ENCODE measurements at places on chromosomes 7 and 10. TPM values are rescaled to one million over a fixed set of nuclear protein-coding genes. Genes with fewer than 3 reads are reported as not detected.

Gene HOXA6
- 0.71 TPM for polyA plus RNA-seq

Gene ADIRF
- 517 TPM for polyA plus RNA-seq

Gene CALHM1
- not detected for polyA plus RNA-seq

Gene CACNA2D1
- 0.85 TPM for polyA plus RNA-seq

Gene ITPRID1
- polyA plus RNA-seq, result not detected

Gene AKR1D1
- not detected for polyA plus RNA-seq

Gene CFAP58
- polyA plus RNA-seq, result 0.23 TPM

Gene C10orf53
- polyA plus RNA-seq, result not detected

Gene MRLN
- polyA plus RNA-seq, result not detected

Gene SLC26A5
- not detected for polyA plus RNA-seq

GRCh38 chr7:129245533-129245932 is 20.7 kb downstream of the AHCYL2 start:
- no peak for DNase-seq

DNA sequence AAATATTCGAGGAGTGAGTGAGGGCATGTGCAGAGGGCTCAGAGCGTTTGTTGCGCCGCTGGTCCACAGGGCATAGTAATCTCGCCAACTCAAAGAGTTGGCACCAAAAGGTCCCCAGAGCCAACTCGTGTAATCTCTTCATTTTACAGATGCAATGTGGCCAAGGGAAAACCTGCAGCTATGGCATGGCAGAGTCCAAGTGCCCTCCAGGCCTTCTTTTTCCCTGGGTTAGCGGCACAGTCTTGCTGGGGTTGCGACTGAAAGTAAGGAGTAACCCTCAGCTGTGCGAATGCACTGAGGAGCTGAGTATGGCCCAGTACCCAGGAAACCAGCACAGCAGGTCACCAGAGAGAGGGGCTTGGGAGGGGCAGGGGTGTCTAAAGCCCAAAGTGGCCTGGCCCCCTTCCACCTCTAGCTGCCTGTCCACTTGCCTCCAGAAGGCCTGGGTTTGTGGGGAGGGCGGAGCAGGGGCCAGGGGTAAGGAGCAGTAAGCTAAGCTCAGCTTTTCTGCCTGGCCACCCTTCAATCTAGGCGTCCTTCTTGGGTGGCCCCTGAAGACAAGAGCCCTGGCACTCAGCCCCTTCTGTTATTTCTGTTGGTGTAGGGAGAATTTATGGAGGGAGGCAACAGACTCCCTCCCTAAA is 3.3 kb upstream of the GAD2 start:
- DNase-seq, result no peak

DNA sequence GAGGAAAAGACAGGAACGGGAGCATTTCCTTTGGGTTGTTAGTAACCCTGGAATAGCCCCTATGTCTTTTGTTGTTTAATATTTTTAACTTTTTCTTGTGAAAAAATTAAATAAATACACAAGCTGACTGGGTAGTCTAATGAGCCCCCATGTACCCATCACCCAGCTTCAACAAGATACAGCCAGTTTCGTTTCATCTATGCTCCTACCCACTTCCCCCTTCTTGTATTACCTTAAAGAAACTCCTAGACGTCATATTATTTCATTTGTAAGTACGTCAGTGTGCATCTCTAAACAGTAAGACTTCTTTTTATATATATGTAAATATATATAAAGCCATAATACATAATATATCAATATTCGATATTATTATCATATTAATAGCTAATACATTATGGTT is 42.8 kb upstream of the NUB1 start:
- no peak for DNase-seq

GRCh38 chr10:86260564-86260963 is 106.0 kb downstream of the GRID1 start:
- no peak for DNase-seq

- DNase-seq, result no peak
Observed at GRCh38 chr10:35675846-35676245, 33.8 kb upstream of the FZD8 start.

DNA sequence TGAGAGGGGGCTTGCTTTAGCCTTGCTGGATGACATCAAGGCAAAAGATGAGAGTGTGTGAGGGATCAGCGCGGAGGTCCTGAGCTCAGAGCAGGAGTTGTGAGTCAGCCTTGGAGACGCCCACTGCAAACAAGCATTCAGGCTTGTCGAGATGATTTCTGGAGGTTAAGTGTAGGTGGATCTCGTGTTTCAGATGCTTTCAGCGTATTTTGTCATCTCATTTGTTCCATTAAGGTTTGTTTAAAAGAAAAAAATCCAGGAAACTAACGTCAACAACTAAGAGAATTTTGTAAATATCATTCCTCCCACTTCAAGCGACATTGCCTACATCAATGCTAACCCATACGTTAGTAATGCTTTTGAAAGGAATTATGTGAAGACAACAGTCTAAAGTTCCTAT is 715.4 kb upstream of the NRP1 start:
- peak; percentile 32 for DNase-seq

DNA sequence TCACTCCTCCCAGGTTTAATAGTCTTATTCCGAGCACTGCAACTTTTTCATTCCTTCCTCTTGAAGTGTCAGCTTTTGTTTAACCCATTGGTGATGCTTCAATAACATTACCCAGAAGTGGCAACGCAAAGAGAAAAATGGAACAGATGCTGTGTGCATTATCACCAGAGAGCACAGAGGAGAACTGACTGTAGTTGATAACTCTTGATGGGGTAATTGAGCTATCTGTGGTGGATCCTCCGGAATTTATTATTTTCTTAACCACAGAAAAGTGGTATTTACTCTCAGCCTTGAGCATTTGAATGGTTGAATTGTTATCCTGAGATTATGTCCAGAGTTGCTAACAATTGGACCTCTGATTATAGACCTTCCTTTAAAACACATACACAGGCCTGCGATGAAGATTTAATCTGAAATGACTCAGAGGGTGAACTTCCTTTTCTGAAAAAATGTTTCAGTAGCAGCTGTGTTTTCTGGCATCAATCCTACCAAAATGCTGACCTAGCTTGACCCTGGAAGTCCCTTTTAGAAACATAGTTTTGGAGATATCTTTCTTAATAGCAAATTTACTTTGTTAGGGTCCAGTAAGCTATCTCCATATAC is 1584.4 kb upstream of the LRRTM3 start:
- DNase-seq, result peak; percentile 80

DNA sequence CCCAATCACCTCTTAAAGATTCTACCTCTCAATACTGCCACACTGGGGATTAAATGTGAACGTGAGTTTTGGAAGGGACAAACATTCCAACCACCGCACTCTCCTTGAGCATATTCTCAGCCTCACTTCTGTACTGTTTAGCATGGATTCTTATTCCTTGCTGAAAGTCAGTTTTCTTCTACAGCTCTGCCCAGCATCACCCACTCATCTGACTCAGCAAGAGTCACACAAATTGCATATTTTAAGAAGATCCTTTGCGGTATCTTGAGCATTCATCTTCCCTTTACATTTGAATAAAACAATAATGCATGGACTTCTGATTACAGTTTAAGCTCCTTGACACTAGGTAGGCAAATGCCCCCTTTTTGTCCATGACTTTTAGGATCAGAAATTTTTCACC is 251.6 kb upstream of the MKLN1 start:
- DNase-seq, result peak; percentile 75

DNA sequence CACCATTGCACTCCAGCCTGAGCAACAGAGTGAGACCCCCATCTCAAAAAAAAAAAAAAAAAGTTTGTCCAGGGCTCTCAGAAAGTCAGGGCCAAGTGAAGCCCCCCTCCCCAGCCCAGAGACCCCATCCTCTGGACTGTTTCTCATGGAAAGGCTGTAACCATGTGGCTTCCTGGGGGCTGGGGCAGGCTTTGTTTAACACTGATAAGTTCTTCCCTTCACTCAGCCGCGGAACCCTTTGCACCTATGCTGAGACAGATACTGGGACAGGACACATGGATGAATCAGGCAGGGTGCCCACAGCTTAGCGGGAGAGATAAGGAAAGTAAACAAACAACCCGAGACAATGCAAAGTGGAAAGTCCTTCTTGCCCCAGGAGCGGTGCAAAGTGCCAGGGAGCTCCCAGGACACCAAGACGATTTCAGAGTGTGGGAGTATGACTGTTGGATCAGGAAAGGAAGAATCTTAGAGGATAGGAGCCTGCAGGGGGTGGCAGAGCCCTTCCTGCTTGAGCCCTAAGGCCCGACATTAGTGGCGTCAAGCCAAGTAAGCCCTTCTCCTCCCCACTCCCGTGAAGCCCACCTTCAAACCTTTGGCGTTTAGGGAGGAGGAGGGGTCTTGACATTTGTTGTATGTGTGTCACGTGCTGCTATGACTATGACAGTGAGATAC is 11.6 kb downstream of the MLXIPL start:
- DNase-seq, result peak; percentile 58

DNA sequence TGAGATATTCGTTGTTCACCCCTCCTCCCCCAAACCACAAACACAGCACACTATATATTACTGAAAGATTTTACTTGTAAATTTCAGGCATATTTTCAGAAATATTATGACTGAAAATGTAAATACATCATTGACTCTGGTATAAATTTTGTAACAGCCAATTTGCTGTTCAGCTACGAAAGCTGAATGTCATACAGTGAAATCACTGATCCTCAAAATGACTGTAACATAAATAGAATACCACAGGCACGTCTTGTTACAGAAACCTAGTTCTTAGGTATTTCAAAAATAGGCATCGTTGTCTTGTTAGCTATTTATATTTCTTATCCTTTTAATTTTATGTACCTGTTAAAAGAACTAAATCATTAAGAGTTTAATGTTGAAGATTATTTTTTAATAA is 15.1 kb downstream of the TRUB1 start:
- DNase-seq, result no peak

GRCh38 chr10:75018686-75019307 is 92.7 kb upstream of the SAMD8 start:
- DNase-seq, result no peak

GRCh38 chr7:147012666-147013065 is 896.1 kb downstream of the CNTNAP2 start:
- no peak for DNase-seq

DNA sequence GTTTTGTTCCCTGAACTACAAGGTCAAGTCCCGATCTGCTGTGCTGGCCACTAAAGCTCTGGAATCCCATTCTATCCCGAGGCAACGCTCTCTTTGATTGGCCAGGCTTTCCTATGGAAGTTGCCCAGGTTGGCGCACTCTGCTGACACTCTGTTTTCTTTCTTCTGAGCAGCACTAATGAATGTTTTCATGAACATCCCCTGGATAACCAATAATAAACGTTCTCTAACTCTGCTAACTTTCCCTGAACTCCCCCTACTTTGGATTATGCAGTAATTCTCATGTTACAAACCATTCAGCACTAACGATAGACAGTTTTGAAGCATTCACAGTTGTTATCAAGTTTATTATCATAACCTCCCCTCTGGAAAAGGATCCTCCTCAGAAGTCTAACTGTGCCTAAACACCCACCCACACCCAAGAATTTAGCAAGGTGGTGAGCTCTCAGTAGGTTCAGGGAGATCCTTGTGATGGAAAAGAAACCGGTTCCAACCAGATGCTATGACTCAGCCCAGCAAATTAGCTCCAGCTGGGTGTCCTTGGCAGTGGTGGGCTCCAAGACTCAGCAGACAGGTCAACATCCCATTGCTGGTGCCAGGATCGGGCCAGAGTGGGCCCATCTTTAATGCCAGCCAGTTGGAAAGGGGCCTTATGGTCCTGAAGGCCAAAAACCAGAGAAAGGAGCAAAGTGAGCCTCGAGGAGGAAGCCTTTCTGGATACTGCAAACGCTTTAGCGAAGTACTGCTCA is 68.4 kb downstream of the CREB3L2 start:
- DNase-seq, result peak; percentile 52

DNA sequence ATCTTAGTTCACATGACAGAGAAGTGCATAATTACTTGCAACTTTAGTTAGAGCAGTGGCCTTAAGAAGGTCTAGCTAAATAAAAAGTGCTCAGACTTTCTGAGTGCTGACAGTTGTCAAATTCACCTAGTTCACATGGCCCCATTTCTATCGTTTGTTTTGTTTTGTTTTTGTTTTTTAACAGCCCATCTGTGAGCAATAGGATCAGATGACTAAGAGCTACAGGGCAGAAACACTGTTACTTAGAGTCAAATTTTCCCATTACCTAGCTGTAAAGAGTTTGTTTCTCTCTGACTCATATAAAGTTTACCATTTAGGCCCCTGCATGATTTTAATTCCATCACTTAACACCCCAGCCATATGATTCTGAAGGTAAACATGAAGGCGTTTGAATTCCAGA is 18.8 kb downstream of the CAV1 start:
- DNase-seq, result peak; percentile 49

DNA sequence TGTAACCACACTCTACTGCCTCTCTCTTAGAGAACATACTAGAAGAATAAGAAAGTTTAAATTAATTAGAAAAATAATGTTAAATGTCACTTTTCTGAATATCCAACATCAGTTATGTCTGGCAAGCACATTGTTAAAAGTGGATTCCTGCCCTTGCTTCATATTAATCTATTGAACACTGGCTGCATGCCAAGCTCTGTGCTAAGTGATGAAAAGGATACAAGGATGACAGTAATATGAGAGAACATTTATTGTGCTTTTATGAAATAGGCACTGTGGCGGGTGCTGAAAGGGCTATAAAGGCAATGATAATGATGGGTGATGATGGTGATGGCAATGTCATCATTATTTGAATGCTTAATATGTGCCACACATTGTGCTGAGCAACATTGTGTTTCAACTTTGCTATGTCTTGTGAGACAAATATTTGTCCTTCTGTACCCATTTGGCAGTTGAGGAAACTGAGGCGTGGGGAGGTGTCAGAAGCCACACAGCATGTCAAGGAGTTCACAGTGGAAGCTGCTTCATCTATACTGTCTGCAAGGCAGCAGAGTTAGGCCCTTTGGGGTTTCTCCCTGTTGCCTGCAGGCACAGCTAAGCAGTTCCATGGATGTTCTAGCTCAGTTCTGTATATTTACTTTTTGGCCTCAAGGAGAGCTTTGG is 64.2 kb upstream of the RAPGEF5 start:
- DNase-seq, result no peak

DNA sequence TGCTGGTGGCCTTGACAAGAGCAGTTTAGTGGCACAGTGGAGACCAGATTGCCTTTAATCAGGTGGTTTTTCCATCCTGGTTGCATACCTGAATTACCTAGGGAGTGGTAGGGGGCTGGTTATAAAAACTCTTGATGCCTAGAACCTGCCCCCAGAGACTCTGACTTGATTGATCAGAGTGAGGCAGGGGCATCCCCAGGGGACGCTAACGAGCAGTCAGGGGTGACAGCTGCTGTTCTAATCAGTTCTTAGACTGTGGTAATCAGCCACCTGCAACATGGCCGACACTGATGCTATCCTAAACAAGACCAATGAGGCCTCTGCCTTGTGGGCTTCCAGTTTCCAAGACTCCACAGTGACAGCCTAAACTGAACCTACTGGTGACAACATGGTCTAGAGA is 2.0 kb upstream of the OPALIN start:
- DNase-seq, result no peak

DNA sequence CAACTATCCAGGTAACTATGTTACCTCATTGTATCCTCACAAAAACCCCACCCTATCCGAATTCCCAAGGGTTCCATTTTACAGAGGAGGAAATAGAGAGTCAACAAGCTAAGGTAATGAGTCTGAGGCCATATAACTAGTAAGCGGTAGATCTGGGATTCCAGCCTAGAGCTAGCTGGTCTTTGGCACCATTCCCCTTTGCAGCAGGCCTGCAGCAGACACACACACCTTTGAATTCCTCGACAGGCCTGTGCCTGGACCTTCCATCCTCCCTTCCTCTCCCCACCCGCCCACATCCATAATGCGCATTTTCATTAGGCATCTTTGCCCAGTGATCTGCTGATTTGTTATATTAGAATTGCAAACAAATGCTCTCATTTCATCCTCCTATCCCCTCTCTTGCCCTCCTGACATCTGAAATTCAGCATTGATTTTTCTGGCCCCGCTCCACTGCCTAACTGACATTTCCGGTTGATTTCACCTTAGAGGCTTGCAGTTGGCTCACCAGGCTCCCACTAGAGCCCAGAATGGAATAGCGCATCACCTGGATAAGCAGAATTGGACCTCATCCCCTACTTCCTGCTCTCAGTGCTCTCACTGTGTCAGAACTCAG is 129.5 kb downstream of the PLXNA4 start:
- no peak for DNase-seq

Measured in mammary epithelial cell (primary cell).